ENCODE measurements at places on chromosomes 11 and 22.

GRCh38 chr11:99020352-99021225 is at the start of gene CNTN5:
TSS of gene CNTN5 (plus strand) at chr11:99020949.
- DNase-seq, result peak; percentile 10

DNA sequence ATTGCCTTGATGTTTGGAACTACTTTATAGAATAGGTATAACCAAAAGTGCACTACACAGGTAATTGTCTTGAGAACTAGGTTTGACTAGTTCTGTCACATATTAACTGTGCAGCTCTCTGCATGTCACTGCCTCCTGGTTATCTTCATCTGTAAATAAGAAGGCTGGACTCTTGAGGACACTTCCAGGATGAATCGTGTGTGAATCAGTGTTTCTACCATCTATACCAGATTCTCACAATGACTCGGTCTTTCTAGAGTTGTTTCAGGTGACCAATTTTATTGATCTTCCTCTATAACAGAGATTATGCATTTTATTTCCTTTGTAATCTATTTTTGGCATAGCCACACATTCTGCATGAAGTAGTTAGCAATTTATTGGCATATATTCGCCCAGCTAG is 1181.0 kb upstream of the TENM4 start:
- DNase-seq, result no peak

DNA sequence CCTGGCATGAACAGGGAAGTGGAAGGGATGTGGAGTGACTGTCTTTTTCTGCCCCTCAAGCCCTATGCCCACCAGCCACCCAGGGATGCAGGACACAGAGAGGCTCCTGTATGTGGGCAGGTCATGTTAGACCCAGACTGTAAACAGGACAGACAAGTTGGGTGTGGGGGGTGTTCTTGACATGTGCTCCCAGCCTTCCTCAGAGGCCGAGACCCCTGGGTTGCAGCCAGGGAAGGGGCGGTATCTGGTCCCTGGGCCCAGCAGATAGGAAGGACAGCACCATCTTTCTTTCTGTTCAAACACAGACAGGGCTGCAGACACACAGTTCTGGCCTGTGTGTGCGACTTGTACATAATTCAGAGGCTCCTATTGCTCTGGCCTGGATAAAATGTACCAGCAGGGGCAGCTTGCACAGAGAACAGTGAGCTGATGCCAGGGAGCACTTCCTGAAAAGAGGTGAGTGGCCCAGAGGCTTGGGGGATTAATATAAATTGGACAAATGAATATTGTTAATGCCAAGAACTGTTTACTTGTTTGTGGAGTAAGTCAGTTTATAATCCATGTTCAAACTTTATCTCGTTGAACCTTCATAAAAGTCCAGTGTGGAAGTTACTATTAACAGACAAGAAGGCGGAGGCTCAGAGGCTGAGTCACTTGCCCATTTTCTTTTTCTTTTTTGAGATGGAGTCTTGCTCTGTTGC is 16.6 kb downstream of the GDPD5 start:
- DNase-seq, result no peak

DNA sequence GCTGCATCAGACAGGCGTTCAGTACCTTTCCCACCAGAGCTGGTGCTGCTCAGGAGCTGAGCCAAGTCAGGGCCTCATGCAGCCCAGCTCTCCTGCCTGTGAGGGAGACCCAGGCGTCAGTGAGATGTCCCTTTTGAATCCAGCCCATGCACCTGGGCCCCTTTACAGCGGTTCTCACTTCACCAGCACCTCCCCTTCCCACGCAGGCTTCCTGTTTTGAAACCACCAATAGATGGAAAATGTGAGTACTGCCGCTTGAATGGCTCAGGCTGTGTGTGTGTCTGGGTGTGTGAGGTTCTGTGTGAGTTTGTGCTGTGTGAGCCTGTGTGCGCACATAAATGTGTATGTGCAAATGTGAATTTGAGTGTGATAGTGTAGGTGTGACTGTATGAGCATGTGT is 88.4 kb downstream of the UBASH3B start:
- peak; percentile 63 for DNase-seq

DNA sequence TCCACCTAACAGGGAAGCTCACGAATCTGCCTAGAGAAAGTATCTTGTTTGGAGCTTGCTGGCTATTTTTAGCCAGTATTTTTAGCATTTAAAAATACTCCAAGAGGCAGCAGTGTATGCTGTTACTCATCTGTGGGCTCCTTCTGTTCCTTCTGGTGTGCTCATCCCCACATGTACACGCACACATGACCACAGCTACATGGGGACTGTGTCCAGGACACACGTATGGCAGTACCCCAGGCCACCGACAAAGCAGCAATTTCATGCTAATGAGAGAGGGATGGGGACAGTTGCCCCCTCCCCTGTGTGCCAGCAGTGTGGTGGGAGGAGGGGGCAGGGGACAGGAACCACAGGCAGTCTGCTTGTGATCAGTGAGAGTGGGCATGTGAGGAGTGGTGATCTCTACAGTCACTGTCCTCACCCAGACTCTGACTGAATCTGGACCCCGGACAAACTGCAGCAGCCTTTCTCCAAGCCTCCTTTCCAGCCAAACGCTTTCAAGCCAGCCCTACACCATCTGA is 16.4 kb downstream of the USP2 start:
- DNase-seq, result no peak

- peak; percentile 72 for DNase-seq
These were observed 9.6 kb upstream of the PDE2A start for GRCh38 chr11:72683782-72684200.

DNA sequence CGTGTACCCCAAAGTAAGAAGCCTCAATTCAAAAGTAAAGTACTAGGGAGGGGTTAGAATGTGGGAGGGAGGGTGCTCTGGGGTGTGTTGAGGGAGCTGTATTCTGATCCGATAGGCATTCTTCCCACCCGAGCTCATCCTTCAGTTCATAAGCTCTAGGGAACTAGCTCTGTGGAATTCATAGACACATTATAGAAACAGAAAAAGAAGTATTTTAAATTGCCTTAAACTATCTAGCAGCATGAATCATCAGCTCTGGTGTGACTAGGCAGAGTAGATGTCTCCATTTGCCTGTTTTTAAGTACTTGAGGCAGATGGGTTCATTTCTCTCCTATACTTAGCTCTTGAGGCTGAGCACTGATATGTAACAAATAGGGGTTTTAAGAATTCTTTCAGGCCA is 7.3 kb upstream of the SGSM3 start:
- DNase-seq, result no peak

DNA sequence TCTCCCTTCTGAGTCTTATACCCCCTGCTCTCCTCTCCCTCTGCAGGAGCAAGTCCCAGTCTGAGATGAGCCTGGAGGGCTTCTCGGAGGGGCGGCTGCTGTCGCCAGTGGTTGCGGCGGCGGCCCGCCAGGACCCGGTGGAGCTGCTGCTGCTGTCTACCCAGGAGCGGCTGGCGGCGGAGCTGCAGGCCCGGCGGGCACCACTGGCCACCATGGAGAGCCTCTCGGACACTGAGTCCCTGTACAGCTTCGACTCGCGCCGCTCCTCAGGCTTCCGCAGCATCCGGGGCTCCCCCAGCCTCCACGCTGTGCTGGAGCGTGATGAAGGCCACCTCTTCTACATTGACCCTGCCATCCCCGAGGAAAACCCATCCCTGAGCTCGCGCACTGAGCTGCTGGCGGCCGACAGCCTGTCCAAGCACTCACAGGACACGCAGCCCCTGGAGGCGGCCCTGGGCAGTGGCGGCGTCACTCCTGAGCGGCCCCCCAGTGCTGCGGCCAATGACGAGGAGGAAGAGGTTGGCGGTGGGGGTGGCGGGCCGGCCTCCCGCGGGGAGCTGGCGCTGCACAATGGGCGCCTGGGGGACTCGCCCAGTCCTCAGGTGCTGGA is 8.8 kb upstream of the MYRF start:
- no peak for DNase-seq

DNA sequence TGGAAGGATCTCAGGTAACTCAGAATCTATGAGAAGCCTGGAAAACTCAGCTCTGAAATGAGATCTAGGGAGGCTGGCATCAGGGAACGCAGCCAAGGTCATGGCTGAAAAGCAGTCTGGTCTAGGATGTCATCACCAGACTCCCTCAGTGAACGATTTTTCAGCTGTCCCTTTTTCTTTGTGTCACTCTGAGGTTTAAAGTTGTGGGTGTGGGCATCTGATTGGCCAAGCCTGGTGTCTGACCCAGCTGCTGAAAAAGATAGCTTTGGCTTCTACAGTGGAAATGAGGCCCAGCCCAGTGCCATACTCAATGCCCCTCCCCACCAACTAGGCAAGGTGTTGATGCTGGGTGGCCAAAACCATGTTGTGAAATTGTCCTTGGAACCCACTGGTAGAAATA is 14.5 kb downstream of the RPS3 start:
- DNase-seq, result no peak

DNA sequence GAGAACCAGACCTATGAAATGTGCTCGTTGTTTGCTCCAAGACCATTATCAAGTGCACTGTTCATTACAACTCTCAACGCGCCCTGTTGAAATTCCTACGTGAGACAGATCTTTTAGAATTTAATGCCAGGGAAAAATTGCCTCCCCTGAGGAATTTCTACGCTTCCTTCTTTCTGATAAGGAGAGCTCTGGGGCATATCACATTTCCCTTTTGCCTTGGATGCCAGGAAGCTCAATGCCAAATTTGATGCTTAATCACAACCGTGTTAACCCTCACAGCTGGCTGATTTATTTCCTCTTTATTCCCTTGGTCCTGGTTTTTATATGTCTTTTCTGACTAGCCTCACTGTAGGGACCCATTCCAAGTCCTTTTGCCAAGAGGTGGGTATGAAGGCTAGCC is 109.4 kb downstream of the MICAL2 start:
- no peak for DNase-seq

DNA sequence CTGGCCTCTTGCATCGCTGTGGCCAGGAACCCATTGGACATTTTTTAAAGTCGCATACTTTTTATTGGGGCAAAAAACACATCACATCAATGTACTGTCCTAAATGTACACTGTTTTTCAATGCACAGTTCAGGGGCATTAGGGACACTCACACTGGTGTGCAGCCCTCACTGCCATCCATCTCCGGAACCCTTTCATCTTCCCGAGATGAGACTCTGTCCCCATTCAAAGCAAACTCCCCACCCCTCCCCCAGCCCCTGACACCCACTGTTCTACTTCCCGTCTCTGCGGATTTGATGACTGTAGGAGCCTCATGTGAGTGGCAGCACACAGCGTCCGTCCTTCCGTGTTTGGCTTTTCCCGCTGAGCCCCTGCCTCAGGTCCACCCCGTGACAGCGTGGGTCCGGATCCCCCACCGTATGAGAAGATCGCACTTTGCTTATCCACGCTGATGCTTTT is 41.8 kb upstream of the TH start:
- DNase-seq, result peak; percentile 8

- no peak for DNase-seq
These were observed 353.4 kb downstream of the SOX6 start for GRCh38 chr11:16002942-16003341.

All from stimulated activated CD4-positive, alpha-beta T cell treated with anti-CD3 and anti-CD28 coated beads, TNF-alpha, amount 100 ng/mL, for 24 hours (primary cell).